GM12865 (cell line): ENCODE measurements at places on chromosomes 7 and 10.

GRCh38 chr10:13668126-13668525, 81.4 kb downstream of the PRPF18 start:
- DNase-seq: no peak

- DNase-seq: no peak
Observed at GRCh38 chr7:109930049-109930448, 1160.9 kb upstream of the LRRN3 start.

- DNase-seq: no peak
Observed at GRCh38 chr7:46603780-46604179, 682.7 kb upstream of the IGFBP3 start.

DNA sequence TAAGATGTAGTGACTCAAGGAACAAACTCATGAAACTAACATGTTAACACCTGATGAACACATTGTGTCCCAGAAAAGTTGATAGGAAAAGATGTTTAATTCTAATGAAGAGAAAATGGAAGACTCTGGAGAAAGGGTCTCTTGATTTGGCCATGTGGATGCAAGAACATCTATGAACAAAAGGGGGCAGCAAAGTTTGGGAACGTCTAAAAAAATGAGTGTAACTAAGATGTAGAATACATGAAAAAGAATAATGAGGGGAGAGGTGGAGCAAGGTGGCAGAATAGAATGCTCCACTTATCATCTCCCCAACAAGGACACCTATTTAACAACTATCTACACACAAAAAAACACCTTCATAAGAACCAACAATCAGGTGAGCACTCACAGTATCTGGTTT, 805.1 kb downstream of the TNS3 start:
- peak; percentile 15 for DNase-seq
